A673 (cell line): ENCODE measurements at places on chromosomes 11 and 22.

- no peak for DNase-seq
Measured at GRCh38 chr22:23265368-23265700, 85.0 kb downstream of the BCR start.

DNA sequence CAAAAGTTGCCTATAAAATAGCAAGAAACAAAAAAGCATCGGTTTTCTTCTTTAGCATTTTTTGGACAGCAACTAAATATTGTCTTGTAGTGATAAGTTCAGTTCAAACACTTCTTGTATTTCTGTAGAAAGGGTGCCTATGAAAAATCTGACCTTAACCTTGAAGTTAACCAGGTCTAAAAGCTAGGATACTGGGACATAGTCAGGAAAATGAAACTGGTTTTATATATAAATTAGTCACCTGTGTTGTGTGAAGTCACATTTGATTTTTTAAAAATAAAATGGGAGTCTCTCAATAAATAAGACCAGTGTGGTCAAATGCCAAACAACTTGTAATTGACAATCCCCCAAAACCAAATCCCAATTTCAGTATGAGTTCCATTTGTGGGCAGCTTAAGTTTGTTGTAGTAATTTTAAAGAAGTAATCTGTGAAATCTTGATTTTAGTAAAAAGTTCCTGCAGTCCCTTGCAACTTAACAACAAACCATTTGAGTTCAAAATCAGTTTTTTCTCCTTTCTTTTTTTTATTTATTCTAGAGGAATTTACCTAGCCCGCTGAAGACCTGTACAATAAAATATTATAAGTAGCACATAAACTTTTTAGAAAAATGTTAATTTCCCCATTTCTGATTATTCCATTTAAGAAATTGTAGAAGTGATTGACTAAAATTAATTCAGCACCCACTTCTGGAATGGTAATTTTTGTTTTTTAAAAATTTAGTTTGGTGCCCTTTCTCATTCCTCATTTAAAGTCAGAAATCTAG, 84.5 kb upstream of the PPARA start:
- DNase-seq, result no peak

DNA sequence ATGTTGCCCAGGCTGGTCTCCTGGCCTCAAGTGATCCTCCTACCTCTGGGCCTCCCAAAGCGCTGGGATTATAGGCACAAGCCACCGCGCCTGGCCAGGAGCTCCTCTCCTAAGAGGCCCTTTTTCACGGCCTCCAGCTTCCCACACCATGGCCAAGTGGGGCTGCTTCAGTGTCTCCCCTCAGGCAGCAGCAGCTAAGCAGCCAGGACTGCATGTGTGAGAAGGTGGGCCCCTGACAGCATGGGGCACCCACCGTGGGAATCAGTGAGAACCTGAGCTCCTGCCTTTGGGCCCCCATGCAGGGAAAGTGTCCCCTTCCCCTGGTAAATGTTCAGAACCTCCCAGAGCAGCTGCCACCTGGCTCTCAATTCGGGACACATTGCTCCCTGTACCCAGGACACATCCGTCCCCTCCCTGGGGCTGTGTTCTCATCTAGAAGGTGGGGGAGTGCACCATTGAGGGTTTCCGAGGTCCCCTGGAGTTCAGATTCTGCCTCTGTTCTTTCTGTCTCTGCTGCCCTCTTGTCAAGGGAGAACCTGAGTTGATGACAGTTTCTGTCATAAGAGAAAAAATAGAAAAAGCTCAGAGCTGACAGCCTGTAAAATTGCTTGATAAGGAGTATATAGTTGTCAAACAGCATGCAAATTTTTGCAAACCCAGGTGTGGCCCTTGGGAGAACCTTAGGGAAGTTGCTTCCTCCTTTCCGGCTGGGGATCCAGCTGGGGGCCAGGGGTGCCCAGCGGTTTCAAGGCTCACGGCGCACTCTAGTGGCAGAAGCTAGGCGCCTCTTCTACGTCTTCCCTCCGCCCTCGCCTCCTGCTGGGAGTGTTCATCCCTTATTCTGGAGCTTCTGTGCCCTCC, 29.7 kb downstream of the FAM83F start:
- DNase-seq, result peak; percentile 81

DNA sequence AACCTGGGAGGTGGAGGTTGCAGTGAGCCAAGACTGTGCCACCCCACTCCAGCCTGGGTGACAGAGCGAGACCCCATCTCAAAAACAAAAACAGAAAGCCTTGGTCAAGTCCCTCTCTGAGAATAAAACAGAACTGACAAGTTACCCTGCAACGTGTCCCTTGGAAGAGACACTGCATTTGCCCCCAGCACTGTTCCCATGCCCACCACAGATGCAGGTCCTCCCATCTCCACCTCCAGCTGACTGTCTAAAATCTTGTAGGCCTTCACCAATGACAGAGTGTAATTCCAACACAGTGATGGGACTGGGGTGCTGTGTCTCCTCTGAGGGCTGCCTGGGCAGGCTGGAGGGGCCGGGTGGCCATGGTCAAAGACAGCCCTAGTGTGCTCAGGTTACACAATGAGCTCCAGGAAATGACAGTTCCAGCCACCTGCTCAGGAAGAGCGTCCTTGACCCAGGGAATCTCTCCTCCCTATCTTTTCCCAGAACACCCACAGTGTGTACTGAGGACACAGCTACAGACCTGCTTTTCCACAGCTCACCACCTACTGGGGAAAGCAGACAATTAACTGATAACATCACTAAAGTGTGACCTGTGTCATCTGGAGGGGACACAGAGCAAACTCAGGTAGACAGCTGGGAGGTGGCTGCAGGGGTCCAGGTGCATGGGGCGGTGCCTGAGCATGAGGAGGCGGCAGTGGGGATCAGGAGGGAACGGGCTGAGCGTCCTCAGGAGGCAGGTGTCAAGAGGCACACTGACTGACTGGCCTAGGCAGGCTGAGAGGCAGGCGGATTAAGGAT, 56.4 kb downstream of the ARFGAP3 start:
- no peak for DNase-seq

DNA sequence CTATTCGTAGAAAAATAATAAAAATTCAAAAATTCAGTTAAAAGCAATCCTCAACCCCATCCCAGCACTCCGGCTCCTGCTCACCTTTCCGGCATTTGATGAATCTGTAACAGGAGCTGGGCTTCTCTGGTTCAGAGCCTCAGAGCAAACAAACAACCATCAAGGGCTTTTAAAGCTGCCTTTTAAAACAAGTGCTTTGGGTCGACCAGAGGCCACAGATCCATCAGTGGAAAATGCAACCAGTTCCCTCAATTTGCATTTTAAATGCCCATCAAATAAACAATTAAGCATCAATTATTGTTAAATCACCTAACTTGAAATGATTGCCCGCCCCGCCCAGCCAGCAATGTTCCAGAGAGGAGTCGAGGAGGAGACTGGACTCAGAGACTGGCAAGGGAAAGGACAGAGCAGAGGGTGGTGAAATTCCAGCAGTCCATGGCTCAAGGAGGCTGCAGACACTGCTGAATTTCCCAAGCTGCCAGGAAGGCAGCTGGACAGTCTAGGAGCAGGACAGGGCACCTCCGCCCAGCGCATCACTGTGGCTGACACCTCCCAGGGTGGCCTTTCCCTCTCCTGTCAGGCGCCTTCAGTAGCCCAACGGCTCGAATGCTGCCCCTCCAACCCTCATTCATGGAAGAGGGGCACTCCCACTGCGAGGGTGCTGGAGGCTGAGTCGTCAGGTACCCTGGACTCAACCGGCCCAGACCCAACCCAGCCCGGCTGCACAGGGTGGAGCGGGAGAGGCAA, 7.5 kb downstream of the FXYD6 start:
- no peak for DNase-seq

DNA sequence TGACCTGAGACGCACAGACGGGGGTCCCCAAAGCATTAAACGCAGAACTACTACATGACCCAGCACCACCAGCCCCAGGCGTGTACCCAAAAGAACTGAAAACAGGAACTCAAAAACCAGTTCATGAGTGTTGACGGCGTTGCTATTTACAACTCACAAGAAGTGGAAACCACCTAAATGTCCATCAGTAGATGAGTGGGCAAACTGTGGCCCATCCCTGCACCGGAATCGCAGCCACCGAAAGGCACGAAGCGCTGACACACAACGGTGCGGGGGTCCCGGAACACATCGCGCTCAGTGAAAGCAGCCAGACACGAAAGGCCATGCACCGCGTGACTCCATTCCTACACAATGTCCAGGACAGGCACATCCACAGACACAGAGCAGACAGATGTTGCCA, 79.2 kb downstream of the TRMU start:
- no peak for DNase-seq

DNA sequence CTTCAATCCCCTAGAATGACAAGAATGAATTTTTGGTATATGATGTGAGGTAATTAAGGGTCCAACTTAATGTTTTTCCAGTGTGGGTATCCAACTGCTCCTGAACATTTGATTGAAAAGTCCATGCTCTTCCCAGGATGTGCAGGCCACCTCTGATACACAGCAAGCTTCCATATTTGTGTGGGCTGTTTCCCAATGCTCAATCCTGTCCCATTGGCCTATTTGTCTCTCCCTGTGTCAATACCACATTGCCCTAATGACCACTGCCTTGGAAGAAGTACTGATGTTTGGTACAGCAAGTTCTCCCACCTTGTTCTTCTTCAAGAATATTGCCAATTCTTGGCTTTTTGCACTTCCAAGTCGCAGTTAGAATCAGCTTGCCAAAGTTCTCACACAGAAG, 42.9 kb downstream of the KCNQ1OT1 start:
- DNase-seq, result no peak

DNA sequence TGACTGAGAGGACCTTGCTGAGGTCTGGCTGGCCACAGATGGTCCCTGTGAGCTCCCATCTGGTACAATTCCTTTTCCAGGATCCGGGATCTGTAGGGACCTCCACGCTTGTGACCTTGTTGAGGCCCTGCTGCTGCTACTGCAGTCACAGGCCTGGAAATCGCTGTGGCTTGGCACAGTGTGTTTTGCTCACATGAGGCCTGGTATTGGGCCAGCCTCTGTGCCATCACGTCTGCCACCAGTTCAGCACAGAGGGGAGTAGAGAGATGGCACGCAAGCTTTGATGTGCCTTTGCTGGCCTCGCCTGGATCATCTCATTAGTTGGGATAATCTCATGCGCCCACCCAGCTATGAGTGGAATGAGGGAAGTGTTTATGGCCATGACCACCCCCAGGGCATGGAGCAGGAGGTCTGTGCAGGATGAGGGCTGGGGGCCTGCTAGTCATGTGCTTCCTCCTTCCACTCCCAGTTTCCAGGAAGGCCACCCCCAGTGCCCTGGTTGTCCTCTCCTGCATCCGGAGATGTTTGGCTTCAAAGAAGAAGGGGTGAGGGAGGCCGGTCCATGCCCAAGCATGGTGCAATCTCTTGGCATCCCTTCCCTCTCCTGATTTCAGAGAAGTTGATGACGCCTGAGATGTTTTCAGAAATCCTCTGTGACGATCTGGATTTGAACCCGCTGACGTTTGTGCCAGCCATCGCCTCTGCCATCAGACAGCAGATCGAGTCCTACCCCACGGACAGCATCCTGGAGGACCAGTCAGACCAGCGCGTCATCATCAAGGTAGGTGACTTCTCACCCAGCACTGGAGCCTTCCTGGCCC, 22.4 kb downstream of the DERL3 start:
- no peak for DNase-seq

GRCh38 chr11:32671051-32671450, 87.4 kb downstream of the EIF3M start:
- no peak for DNase-seq

DNA sequence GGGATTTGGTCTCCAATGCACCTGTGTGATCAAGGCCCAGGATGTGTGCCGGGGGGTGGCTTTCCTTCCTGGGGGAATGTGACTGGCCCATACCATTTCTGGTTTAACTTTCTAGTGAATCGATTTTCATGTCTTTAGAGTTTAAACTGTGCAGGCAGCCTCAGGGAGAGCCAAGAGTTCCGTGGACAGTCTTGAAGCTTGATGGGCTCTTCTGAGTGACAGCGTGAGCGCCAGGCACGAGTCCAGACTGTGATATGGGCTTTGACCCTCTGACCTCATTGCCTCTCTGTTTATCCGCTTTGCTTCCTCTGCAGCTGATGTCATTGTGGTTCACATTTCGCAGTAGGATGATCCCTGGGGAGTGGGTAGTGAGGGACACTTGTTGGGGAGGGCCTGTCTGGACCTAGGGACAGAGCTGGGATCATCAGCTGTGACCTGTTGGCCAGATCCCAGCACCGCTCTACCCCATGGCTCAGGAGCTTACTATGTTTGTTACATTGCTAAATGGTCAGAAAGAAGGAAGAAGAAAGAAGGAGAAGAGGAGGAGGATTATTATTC, 80.6 kb upstream of the CLDN5 start:
- DNase-seq, result no peak

GRCh38 chr11:76841923-76842452, 18.7 kb upstream of the ACER3 start:
- DNase-seq, result no peak

GRCh38 chr22:47290706-47291430, 528.4 kb downstream of the TBC1D22A start:
- no peak for DNase-seq

DNA sequence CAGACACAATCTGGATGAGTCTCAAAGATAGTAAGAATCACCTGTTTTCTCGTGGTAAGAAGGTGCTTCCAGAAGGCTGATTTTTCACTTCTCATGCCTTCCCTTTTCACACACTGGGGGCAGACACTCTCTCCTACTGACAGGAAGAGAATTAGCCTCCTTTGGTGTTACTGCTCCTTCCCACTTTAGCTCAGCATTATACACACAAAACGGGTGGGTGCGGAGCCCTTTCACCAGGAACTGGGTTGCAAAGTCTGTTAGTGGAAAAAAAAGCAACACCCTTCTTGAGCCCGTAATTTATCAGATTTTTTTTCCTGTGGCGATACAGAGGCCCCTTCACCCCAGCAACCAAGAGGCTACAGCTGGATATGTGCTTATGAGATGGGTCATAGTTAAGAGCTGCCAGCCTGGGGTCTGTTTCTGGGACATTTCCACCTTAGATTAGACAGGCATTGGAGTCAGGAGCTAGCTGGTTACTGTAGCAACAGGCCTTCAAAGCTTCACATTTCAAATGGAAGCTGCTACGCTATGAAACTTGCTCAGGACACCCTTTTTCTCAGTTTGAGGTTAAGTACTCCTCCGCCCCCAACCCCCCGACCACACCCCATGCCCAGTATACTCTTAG, 48.1 kb downstream of the SNX19 start:
- no peak for DNase-seq

- no peak for DNase-seq
Measured at GRCh38 chr22:40243891-40244290, 66.2 kb downstream of the TNRC6B start.

DNA sequence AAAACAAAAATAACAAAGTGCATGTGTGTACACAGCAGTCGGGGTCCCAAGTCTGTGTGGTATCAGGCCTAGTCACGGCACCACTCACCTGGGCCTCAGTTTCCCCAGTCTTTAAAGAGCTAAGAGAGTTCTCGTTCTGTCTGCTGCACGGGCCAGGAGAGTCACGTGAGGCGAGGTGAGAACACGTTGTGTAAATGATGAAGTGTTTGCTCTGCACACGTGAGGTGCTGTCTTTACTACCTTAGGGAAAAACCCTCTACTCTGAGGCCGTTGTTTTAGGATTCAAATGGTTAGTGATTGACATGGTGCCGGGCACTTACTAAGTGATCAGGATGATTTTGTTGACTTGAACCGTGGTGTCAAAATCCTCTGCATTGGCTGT, 86.5 kb upstream of the PPARA start:
- no peak for DNase-seq

GRCh38 chr11:11733246-11733747, 108.5 kb upstream of the USP47 start:
- no peak for DNase-seq
